ENCODE measurements at places on chromosomes 12 and 14.

DNA sequence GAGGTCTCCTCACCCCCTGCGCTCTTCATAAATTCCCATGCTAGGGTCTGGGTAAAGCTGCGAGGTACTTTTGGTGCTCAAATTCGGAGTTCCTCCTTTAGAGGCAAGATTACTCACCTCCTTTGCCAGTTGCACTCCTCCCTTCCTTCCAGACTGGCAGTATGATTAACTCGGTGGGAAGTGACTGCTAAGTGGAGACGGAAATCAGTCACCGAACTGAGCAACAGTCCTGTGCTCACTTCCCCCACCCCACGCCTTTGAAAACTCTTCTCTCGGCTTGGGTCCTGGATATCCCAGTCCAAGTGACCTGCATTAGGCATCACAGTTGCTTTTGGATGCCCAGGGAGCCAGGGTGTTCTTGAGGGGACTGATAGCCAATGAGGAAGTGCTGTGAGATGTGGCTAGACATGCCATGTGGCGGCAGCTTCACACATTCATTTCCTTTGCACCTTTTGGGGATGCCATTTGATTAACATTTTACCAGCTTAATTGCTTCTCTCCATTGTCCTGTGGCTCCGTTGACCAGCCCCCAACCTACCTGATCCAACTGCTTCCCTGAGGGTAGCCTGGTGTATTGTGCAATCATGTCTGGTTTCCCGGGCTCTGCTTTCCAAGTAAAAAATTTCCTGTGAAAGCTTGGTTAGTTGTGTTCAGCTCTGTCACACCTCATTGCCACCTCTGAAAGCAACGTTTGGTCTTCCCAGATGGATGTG is 840 bp downstream of the PNP start:
- peak; percentile 38 for DNase-seq

DNA sequence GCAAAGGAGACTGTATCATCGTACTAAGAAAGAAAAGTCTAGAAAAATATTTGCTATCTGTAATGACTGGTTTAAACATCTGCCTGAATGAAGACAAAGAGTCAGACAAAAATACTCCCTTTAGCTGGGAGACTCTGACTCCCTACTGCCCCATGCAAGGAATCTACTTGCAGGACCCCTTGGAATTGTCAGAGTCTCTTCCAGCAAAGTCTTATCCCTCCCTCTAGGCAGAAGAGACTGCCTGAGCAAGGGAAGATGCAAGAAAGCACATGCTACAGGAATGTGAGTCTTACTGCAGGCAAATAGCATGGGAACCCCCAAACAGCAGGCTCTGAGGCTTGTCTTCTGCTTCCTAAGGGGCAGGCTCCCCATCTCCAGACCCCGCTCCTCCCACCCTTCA is 154.0 kb downstream of the KCNA5 start:
- no peak for DNase-seq

GRCh38 chr14:22634233-22634900 is 9.8 kb downstream of the OR6J1 start:
- DNase-seq, result no peak

GRCh38 chr14:87955501-87955900 is 37.5 kb downstream of the GALC start:
- no peak for DNase-seq

- DNase-seq, result no peak
Measured at GRCh38 chr12:29561664-29562071, 64.2 kb upstream of the OVCH1 start.

DNA sequence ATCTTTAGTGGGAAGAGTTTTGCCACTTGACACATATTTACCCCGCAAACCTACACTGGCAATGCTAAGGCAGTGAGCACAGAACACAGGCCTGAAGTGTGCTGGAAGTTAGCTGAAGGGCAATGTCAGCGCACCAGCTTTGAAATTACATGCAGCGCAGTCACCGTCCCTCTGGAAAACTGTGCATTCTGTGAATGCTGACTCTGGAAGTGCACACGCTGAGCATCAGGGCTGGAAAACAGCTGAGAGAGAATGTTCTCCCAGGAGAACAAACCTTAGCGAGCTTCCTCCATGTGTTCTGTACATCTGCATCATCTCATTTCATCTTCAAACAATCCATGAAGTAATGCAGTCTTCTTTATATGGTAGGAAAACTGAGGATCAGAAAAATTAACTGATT is 448.2 kb downstream of the NRXN3 start:
- no peak for DNase-seq

All from stimulated activated CD8-positive, alpha-beta memory T cell treated with anti-CD3 and anti-CD28 coated beads, Interleukin-7, amount 100 ng/mL, for 4 hours (primary cell).